Activated CD8-positive, alpha-beta memory T cell treated with anti-CD3 and anti-CD28 coated beads for 1 hour (primary cell): ENCODE measurements at places on chromosomes 3 and 15.

DNA sequence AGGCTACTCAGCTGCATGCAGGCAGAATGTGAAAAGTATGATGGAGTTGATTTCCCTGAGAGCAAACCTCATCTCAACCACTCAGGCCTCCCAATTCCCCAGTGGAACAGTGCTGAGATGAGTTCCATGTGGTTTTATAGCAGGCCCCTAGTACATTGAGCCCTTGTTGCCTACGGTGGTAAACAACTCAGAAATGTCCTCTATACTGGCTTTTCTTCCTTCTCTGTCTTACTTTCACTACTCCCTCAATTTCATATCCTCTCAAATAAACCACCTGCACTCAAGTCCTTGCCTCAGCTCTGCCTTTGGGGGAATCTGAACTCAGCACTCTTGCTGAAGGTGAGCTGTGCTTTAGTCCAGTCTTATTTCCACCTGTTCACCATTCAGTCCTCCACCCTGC, 399.9 kb downstream of the PDCD6IP start:
- no peak for DNase-seq

- DNase-seq: no peak
Measured at GRCh38 chr3:104553121-104553520, 813.6 kb upstream of the ALCAM start.

DNA sequence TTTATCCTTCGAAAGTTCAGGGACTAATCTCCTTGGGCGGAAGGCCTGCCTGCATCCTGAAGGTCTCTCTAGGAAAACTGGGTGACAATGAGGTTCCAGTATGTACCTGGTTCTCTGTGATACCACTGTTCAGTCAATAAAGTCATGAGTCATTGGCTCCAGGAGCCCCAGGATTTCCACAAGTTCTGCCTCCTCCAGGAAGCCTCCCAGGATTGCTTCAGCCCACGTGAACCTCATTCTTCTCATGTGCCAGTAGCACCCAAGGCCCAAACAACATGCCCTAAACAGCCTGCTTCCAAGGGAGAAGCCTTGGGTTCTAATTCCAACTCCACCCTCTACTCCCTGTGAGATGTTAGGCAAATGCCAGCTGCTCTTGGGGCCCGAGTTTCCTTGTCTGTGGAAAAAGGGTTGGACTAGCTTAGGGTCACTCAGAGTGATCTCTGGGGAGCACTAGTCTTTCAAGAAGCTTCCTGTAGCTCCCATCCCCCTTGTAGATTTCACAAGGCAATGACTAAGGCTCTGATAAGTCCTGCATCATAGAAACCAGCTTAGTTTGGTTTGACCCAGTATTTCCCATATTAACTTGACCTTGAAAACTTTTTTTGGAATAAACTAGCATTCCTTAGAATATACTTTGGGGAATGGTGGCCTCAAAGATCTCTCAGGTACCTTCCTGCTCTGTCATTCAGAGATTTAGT, 118.3 kb upstream of the ATP2B2 start:
- no peak for DNase-seq

- no peak for DNase-seq
Measured at GRCh38 chr3:112474796-112475195, 24.5 kb downstream of the BTLA start.

DNA sequence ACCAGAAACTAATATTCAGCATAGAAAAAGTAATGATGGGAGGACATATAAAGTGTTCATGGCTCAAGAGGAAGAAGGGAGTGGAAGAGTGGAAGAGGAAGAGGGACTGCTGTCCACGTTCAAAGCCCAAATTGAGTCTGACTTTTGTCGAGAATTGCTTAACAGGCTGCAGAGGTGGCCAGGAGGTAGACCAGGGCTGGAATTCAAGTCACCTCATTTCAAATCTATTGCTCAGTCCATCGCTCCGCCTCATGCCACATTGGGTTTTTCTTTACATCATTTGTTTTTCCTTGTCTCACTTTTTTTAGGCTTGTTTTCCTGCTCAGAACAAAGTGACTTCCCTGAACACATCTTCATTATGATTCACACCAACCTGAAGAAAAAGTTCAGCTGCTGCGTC, 97.0 kb downstream of the RPL39L start:
- no peak for DNase-seq

DNA sequence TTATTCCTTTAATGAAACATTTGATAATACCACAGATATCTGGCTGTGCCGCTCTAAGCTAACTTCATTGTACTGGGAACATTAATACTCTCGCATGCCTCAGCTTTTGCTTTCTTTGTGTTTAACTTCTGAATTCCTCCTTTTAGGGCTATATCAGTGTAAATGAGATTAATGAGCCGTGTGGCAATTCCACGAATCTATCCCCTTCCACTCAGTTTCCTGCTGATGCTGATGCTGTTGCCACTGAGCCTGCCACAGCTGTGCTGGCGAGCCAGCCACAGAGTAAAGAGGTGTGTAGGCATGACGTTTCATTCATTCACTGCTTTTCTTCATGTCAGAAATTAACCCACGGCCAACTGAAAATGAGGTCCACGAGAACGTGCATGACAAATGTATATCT, 30.0 kb upstream of the ABHD10 start:
- DNase-seq: no peak

GRCh38 chr3:30563956-30564355, 42.4 kb upstream of the TGFBR2 start:
- no peak for DNase-seq

DNA sequence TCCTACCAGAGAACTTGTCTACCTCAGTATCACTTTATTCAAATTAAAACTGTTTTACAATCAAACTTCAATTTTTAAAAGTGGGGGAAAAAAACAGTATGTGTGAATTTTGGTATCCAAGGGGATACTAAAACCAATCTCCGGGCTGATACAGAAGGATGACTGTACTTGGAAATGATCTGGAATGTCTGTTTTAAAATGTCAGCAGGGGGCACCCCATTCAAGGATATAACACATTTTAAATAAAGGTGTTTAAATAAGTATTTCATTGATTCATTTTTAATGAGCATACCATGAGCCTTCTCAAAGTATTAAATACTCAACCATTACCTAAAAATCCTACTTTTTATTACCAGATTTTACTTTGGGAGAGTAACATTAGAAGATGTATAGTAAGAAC, 67.9 kb downstream of the ULK4 start:
- no peak for DNase-seq

DNA sequence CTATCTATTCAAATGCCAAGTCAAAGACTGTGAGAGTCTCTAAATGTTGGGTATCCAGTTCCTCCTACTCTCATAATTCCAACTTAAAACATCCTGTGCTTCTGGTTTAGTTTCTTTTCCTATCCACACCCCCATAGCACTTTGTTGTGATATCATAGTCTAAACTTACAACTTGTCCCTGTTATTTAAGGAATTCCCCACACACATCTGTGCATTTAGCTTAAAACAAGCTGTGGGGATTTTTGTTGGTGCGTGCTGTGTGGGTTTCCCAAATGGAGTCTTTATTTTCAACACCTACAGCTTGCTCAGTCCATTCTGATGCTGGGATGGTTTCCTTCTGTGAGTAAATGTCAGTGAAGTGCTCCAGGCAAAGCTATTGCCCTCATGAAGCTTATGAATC, 167.3 kb downstream of the GMNC start:
- DNase-seq: no peak

DNA sequence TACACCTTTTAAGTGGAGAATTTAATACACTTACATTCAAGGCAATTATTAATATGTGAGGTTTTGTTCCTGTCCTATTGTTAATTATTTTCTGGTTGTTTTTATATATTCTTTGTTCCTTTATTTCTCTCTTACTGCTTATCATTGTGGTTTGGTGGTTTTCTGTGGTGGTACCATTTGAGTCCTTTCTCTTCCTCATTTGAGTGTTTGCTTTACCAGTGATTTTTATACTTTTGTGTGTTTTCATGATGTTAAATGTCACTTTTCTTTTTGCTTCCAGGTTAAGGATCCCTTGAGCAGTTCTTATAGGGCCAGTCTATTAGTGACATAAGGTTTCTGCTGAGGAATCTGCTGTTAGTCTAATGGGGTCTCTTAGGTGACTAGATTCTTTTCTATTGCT, 116.5 kb downstream of the LRRK1 start:
- DNase-seq: no peak

DNA sequence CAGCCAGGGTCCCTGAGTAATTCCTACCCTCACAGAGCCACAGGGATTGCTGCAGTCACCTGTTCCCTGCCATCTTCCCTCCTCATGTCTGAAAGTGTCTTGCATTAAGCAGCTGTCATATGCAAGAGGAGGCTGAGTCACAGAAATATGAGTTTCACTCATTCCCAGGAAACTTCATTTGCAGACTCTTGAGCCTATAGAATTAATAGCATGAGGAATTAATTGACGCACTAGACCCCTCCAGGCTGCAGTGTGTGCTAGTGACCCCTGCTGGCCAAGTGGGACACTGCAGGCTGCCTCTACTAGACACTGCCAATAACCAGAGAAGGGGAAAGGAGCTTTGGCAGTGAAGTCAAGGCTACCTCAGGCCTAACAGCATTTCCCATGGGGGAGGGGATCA, 50.6 kb upstream of the SLC6A1 start:
- no peak for DNase-seq

DNA sequence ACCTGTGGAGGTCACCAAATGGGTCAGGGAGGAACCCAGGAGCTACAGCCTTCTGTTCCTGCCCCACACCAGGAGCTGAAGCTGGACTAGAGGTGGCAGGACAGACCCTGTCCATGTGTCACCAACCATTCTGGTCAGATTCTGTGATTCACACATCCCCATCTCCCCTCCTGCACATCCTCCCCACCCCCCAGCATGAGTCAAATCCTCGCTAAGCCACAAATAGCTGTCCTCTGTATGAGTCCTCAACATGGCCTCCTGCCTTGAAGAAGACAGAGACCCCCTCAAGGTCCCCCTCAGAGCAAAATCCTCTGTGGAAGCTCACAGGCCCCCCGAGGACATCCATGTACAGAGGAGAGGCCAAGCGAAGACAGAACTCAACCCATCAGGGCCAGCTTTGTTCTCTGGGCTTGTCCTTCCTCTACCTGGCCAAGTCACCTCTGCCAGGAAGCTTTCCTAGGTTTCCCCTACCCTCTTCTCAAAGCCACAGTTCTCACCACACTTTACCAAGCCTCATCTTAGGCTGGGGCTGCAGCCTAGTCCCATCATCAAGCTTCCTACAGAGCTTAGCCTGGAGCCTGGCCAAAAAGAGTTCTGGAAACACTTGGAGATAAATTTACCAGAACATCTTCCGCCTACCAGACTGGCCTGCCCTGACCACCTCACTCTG, 17.1 kb downstream of the CACNA2D2 start:
- no peak for DNase-seq

GRCh38 chr3:30914696-30915095, 20.2 kb upstream of the GADL1 start:
- DNase-seq: no peak

GRCh38 chr3:42745291-42745745, 27.7 kb downstream of the CCDC13 start:
- no peak for DNase-seq

DNA sequence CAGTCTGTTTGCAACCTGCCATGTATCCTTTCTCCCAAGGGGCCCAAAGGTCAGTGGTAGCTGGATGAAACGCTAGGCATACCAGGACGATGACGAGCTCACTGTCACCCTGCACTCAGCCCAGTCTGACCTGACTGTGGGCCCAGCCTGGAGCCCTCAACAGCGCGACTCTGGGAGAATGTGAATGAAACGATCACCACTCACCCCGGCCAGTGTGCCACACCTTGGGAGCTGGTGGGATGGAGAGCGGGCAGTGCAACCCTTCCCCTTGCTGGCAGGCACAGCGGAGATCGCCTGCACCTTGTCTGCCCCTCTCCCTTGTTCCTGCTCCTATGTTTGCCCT, 27.2 kb downstream of the SRPRB start:
- DNase-seq: no peak

DNA sequence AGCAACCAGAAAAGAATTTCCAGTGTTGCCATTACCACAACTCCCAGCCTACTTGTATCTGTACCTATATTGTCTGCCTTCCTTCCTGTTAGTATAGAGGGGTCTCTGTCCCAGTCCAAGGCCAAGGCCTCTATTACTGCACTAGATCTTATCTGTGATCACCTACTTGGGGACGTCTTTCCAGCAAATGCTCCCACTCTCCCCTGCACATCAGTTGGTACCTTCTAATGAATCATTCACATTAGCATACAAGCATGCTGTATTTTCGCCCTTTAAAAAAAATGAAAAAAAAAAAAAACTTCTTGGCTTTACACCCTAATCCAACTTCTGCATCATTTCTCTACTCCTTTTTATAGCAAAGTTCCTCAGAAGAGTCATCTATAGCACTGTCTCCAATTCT, 4.8 kb upstream of the AVEN start:
- no peak for DNase-seq

- DNase-seq: no peak
Measured at GRCh38 chr15:50452927-50453326, 28.7 kb downstream of the USP8 start.

GRCh38 chr15:79919090-79919748, 22.4 kb upstream of the MTHFS start:
- no peak for DNase-seq

DNA sequence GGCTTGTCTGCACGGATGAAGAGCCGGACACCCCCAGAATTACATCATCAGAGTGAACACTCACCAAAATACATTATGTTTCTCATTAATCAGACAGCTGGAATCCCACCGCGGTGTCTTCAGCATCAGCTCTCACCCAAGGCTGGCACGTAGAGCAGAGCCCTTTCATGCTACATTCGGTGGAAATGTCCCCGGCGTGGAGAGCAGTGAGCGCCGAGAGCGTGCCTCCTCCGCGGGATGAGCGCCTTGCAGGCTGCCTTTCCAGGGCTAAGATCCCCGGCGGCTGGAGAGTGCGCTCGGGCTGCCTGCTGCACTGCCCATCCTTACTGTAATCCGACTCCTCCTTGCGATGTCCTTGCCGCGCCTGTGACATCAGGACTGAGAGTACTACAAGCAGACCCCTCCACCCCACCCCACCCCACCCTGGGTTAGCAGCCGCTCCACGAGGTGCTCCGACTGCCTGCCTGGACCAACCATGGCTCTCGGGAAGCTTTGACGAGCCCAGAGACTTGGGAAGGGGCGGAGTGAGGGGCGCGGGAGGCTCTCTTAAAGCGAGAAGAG, at the start of gene ZNF385D:
Gene ZNF385D (minus strand): TSS at position 380 of the 561 bp plus-strand sequence. CDS start 294 bp downstream, at position 86.
- DNase-seq: no peak

GRCh38 chr3:104911376-104911775, 455.3 kb upstream of the ALCAM start:
- no peak for DNase-seq

- no peak for DNase-seq
Measured at GRCh38 chr3:24110051-24110450, 165.0 kb downstream of the NR1D2 start.

DNA sequence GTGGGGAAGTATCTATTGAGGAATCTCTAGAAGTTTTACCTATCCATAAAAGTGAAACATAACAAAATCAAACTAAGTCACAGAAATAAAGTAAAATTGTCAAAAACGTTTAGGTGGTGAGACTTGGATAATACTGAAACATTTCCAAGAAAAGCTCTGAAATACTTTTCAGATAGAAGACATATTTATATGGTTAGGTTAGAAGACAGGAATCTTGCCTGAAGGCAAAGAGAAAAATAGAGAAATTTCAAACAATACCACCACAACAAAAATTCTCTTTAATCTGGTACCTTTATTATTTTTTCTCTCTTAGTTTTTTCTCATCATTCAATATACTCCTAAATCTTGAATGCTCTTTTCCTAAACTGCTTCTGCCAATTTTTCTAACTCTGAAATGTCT, 222.7 kb upstream of the PLSCR5 start:
- no peak for DNase-seq

- DNase-seq: no peak
Measured at GRCh38 chr15:43879386-43880355, 52.9 kb downstream of the WDR76 start.

- DNase-seq: no peak
Measured at GRCh38 chr3:120604382-120604781, 8.2 kb downstream of the NDUFB4 start.

GRCh38 chr15:84731774-84732173, 15.8 kb upstream of the SEC11A start:
- no peak for DNase-seq
